ENCODE measurements at places on chromosomes 4 and X. TPM values are rescaled to one million over a fixed set of nuclear protein-coding genes. Genes with fewer than 3 reads are reported as not detected.

DNA sequence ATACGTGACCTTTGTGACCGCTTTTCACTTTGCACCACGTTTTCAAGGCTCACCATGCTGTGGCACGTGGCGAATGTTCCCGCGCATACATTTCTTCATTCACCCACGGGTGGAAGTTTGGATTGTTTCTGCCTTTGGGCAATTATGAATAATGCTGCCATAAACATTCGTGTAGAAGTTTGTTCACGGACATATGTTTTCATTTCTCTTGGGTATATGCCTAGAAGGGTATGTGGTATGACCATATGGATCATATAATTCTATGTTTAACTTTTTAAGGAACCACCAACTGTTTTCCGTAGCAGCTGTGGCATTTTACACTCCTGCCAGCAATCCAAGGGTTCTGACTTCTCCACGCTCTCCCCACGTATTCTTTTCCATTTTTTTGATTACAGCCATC lies 60.9 kb upstream of the MXD4 start:
- DNase-seq, result no peak

GRCh38 chr4:41216294-41217019 lies 2.1 kb upstream of the APBB2 start:
- DNase-seq, result peak; percentile 83

DNA sequence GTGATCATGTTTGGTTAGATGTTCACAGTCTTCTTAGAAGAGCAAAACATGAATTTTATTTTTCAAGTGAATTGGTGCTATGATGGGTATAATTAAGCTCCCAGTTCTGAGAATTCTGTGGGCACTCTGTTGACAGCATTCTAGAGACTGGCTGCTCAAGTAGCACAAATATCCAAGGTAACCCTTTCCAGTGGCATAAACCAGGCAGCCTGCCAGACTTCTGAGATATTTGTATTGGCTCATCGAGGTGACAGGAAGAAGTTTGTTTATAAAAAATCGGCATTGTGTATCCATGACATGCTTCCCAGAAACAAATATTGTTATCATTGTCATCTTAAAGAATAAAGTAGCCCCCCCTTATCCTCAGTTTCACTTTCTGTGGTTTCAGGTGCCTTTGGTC lies 28.3 kb downstream of the LANCL3 start:
- DNase-seq, result no peak

The FGFRL1 gene
- total RNA-seq, result 34.7 TPM
